ENCODE measurements at places on chromosomes 16 and 17.

DNA sequence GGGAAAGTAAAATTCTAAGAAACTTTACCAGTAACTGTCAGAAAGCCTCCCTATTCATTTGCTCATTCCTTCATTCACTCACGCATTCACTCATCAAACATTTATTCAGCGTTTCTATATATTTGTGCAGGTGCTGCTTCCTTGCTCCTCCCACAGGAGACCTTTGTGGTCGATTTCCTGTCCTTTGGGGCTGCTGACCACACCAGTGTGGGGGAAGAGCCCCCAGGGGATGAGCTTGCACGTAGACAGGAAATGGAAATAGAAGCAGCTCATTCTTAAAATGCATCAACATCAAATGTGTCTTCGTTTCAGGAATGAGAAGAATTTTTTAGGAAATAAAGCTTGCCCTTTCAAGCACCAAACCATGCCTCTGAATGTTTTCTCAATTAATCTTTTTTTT is 9.6 kb downstream of the PIK3R6 start:
- H3K4me1 ChIP-seq = peaks cover 22% of the 10 kb centered on the region
- peak overlapping the region; percentile 32 for H3K4me3 ChIP-seq
- H3K36me3 ChIP-seq = no peaks in the 10 kb centered on the region
- no peak for DNase-seq
- H3K27me3 ChIP-seq = no peaks in the 10 kb centered on the region

GRCh38 chr16:57758331-57759117 is 23.0 kb downstream of the KATNB1 start:
- H3K27ac ChIP-seq = peak overlapping the region; percentile 65
- peak overlapping the region; percentile 42 for H3K4me3 ChIP-seq
- no peak for DNase-seq
- H3K36me3 ChIP-seq = no peaks in the 10 kb centered on the region

GRCh38 chr17:76150712-76151622 is 9.9 kb upstream of the FOXJ1 start:
- peaks cover 22% of the 10 kb centered on the region for H3K4me1 ChIP-seq
- H3K36me3 ChIP-seq = peaks cover 3% of the 10 kb centered on the region
- peak overlapping the region; percentile 35 for H3K27ac ChIP-seq

GRCh38 chr17:67824735-67825626 is at the start of gene BPTF:
Gene BPTF (plus strand): TSS chr17:67825503. CDS start chr17:67825725, 222 bp downstream.
- H3K4me1 ChIP-seq = peaks cover 28% of the 10 kb centered on the region
- peak; percentile 85 for DNase-seq
- peak within 1 kb of the TSS; percentile 91 for H3K27ac ChIP-seq
- peak within 1 kb of the TSS; percentile 96 for H3K4me3 ChIP-seq
- H3K27me3 ChIP-seq = no peaks in the 10 kb centered on the region

GRCh38 chr17:38584350-38584925 is 21.3 kb downstream of the SRCIN1 start:
- no peak overlapping the region for H3K27ac ChIP-seq
- DNase-seq = peak; percentile 27
- no peak overlapping the region for H3K4me3 ChIP-seq
- H3K4me1 ChIP-seq = peaks cover 10% of the 10 kb centered on the region
- peaks cover 2% of the 10 kb centered on the region for H3K36me3 ChIP-seq

DNA sequence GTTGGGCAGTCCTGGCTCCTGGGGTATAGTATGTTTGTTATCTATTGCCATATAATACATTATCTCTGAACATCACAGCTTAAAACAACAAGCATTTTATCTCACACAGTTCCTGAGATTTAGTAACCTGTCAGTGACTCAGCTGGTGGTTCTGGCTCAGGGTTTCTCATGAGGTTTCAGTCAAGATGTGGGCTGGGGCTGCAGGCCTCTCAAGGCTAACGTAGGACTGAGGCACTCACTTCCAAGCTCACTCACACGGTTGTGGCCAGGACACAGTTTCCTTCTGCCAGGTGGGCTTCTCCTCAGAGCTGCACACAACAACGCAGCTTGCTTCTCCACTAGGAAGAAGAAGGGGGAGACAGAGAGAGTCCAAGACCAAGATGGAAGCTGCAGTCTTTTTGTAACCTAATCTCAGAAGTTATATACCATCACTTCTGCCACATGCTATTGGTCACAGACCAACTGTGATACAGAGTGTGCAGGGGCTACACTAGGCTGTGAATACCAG is 10.3 kb upstream of the MED13 start:
- H3K36me3 ChIP-seq = no peaks in the 10 kb centered on the region
- H3K4me1 ChIP-seq = no peaks in the 10 kb centered on the region
- peaks cover 39% of the 10 kb centered on the region for H3K27me3 ChIP-seq
- H3K27ac ChIP-seq = no peak overlapping the region
- no peak overlapping the region for H3K4me3 ChIP-seq

GRCh38 chr17:76956846-76957540 is 88.8 kb downstream of the MGAT5B start:
- no peaks in the 10 kb centered on the region for H3K4me1 ChIP-seq
- no peak for DNase-seq
- H3K36me3 ChIP-seq = no peaks in the 10 kb centered on the region
- no peak overlapping the region for H3K27ac ChIP-seq
- no peak overlapping the region for H3K4me3 ChIP-seq
- peaks cover 27% of the 10 kb centered on the region for H3K27me3 ChIP-seq

- H3K4me3 ChIP-seq = no peak overlapping the region
- no peaks in the 10 kb centered on the region for H3K27me3 ChIP-seq
- peaks cover 42% of the 10 kb centered on the region for H3K36me3 ChIP-seq
- no peak for DNase-seq
- no peaks in the 10 kb centered on the region for H3K4me1 ChIP-seq
Measured at GRCh38 chr17:28347261-28347891, 10.0 kb downstream of the POLDIP2 start.

DNA sequence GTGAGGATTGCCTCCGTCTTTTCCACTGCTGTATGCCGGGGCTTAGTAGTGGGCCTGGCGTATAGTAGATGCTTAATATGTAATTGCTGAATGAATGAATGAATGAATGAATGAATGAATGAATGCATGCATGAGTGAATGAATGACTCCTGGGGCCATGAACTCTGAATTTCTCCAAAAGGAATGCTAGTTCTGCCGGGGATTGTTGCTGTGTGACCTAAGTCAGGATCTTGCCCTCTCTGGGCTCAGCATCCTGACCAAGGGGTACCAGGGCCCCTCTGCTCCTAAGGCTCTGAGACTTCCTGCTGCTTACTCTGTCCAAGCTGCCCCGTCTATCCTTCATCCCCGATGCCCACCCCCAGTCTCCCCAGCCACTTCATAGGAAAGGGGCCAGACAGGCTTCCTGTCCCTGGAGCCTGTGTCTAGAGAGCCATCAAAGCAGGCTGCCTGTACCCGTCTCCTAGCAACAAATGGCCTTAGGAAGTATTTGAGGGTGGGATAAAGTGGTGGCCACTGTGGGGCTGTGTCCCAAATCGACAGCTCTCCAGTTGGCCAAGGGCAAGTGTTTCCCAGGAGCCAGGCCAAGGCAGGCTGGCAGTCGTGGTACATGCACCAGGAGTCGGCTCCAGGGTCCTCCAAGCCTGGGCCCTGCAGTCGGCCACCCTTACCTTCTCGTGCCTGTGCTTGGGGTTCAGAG is 11.6 kb upstream of the MPRIP start:
- H3K27ac ChIP-seq = no peak overlapping the region
- no peaks in the 10 kb centered on the region for H3K4me1 ChIP-seq
- H3K36me3 ChIP-seq = no peaks in the 10 kb centered on the region
- no peaks in the 10 kb centered on the region for H3K27me3 ChIP-seq
- no peak overlapping the region for H3K4me3 ChIP-seq

GRCh38 chr17:73390221-73390620 is 78.4 kb upstream of the CDC42EP4 start:
- H3K4me3 ChIP-seq = no peak overlapping the region
- no peaks in the 10 kb centered on the region for H3K27me3 ChIP-seq
- no peaks in the 10 kb centered on the region for H3K36me3 ChIP-seq
- H3K27ac ChIP-seq = no peak overlapping the region
- no peak for DNase-seq
- no peaks in the 10 kb centered on the region for H3K4me1 ChIP-seq

GRCh38 chr17:14359163-14360020 is 58.5 kb downstream of the HS3ST3B1 start:
- H3K36me3 ChIP-seq = peaks cover 1% of the 10 kb centered on the region
- H3K4me3 ChIP-seq = peak overlapping the region; percentile 29
- DNase-seq = peak; percentile 71
- peaks cover 24% of the 10 kb centered on the region for H3K4me1 ChIP-seq

DNA sequence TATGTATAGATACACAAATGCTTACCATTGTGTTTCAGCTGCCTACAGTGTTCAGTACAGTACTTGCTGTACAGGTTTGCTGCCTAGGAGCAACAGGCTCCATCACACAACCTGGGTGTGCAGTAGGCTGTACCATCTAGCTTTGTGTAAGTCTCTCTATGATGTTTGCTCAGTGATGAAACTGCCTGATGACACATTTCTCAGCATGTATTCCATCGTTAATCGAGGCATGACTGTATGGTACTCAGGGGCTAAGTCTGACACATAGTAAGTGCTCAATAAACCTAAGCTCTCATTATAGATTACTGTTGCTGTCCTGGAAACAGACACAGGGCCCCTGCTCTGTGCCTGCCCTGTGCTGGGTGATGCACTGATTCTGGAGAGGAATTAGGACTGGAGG is 18.1 kb downstream of the KCNJ12 start:
- peaks cover 25% of the 10 kb centered on the region for H3K27me3 ChIP-seq
- no peak for DNase-seq
- H3K4me3 ChIP-seq = no peak overlapping the region
- no peak overlapping the region for H3K27ac ChIP-seq
- no peaks in the 10 kb centered on the region for H3K36me3 ChIP-seq

GRCh38 chr16:88900662-88901052 is 34.2 kb upstream of the PABPN1L start:
- no peaks in the 10 kb centered on the region for H3K27me3 ChIP-seq
- no peak for DNase-seq
- no peak overlapping the region for H3K27ac ChIP-seq
- H3K36me3 ChIP-seq = peaks cover 4% of the 10 kb centered on the region
- no peak overlapping the region for H3K4me3 ChIP-seq

GRCh38 chr17:28759256-28759865 is 15.6 kb downstream of the TRAF4 start:
- peaks cover 21% of the 10 kb centered on the region for H3K36me3 ChIP-seq
- H3K27me3 ChIP-seq = no peaks in the 10 kb centered on the region
- no peak overlapping the region for H3K27ac ChIP-seq
- H3K4me3 ChIP-seq = no peak overlapping the region

DNA sequence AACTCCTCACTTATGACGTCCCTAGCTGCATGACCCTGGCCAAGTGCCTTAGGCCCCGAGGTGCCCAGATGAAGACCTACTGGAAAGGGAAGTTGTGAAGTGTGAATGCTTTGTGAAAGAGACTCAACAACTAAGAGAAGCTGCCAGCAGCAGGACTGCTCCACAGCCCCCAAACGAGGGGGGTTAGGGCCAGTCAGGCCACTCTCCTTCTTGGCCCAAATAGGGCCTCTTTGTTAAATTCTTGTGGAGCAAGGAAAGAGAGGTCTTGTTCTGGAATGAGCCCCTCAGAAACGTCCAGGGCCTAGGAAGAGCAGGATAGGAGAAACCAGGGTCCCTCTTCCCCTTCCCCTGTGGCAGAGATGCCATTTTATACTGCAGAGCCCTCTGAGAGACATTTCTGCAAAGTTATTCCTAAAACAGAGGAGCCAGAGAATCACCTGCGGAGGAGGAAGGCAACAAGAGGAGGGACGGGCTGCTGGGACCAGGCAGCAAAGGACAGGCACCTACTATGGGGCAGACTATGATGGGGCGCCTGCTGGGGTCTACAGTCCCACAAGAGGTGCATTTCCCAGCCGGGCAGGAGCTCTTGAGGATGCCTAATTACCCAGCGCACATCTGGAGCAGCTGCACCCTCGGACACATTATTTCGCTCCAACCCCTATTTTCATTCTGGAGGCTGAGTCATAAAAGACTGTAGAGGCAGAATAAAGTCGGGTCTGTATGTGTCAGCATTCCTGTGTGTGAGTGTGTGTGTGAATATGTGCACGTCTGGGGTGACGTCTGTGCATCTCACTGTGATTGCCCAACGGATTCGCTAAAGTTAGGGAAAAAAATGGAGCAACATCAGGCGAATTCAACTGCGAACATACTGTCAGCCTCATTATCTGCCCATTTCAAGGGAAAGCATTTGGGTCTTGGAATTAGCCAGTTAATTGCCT is 11.4 kb upstream of the HOXB9 start:
- peaks cover 4% of the 10 kb centered on the region for H3K36me3 ChIP-seq
- no peak for DNase-seq
- peaks cover 15% of the 10 kb centered on the region for H3K4me1 ChIP-seq
- H3K27me3 ChIP-seq = peaks cover 79% of the 10 kb centered on the region
- no peak overlapping the region for H3K27ac ChIP-seq

- H3K4me3 ChIP-seq = no peak overlapping the region
- no peak for DNase-seq
- peaks cover 30% of the 10 kb centered on the region for H3K27me3 ChIP-seq
- H3K36me3 ChIP-seq = no peaks in the 10 kb centered on the region
- H3K4me1 ChIP-seq = no peaks in the 10 kb centered on the region
Measured at GRCh38 chr17:16882243-16882925, 89.5 kb downstream of the TNFRSF13B start.

GRCh38 chr16:57539072-57539796 is 2.9 kb upstream of the CCDC102A start:
- H3K27ac ChIP-seq = peak overlapping the region; percentile 84
- no peaks in the 10 kb centered on the region for H3K27me3 ChIP-seq
- H3K4me3 ChIP-seq = peak overlapping the region; percentile 79
- H3K4me1 ChIP-seq = peaks cover 78% of the 10 kb centered on the region
- H3K36me3 ChIP-seq = peaks cover 20% of the 10 kb centered on the region

DNA sequence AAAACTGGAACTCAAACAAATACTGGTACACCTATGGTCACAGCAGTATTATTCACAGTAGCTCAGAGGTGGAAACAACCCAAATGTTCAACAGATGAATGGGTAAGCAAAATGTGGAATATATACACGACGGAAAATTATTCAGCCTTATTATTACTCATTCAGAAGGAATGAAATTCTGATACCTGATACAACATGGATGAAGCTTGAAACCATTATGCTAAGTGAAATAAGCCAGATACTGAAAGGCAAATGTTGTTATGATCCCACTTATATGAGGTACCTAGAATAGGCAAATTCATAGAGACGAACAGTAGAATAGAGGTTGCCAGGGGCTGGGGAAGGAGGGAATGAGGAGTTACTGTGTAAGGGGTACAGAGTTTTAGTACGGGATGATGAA is 27.1 kb upstream of the MYLK3 start:
- H3K4me3 ChIP-seq = no peak overlapping the region
- no peak for DNase-seq
- no peak overlapping the region for H3K27ac ChIP-seq
- H3K36me3 ChIP-seq = no peaks in the 10 kb centered on the region

DNA sequence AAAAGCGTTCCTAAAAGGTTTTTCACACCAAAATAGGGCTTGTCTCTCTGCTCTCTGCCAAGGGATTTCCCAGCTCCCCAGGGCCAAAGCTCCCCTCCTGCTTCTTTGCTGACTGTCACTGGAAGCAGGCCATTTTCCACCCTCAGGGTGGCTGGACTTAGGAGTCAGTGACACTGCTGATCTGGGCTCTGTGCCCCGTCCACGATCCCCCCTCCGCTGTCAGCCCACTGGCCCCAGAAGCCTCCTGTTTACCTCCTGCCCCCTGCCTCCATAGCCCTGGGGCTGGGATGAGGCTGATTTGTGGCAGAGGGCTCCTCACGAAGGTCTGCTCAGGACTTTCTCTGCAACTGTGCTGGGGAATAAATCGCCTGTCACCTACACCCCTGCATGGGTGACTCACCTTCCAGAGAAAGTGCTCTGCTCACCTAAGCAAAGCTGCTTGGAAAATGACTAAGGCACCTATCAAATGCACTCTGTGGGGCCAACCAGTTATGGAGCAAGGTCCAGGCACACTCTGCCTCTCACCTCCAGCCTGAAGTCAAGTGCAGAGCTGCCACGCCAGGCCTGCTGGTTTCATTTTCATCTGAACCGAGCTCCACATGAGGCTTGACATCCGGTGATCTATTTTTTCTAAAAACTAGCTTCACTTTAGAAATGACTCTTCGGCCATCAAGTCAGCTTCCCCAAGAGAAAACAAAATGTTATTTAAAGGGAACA is 4.9 kb downstream of the MAP3K14 start:
- no peaks in the 10 kb centered on the region for H3K27me3 ChIP-seq
- peaks cover 83% of the 10 kb centered on the region for H3K4me1 ChIP-seq
- peak; percentile 35 for DNase-seq
- H3K36me3 ChIP-seq = peaks cover 9% of the 10 kb centered on the region
- H3K27ac ChIP-seq = peak overlapping the region; percentile 94
- peak overlapping the region; percentile 93 for H3K4me3 ChIP-seq
